ENCODE measurements at places on chromosomes 7 and 10. TPM values are rescaled to one million over a fixed set of nuclear protein-coding genes. Genes with fewer than 3 reads are reported as not detected.

GRCh38 chr7:80428161-80429054 lies 83.5 kb downstream of the GNAT3 start:
- no peaks in the 10 kb centered on the region for H3K4me1 ChIP-seq
- no peaks in the 10 kb centered on the region for H3K36me3 ChIP-seq
- H3K27me3 ChIP-seq, result no peaks in the 10 kb centered on the region
- no peak for DNase-seq

GRCh38 chr10:110544958-110545537 lies 22.4 kb upstream of the SMC3 start:
- DNase-seq, result no peak
- no peaks in the 10 kb centered on the region for H3K36me3 ChIP-seq
- H3K27me3 ChIP-seq, result peaks cover 4% of the 10 kb centered on the region
- H3K27ac ChIP-seq, result no peak overlapping the region

DNA sequence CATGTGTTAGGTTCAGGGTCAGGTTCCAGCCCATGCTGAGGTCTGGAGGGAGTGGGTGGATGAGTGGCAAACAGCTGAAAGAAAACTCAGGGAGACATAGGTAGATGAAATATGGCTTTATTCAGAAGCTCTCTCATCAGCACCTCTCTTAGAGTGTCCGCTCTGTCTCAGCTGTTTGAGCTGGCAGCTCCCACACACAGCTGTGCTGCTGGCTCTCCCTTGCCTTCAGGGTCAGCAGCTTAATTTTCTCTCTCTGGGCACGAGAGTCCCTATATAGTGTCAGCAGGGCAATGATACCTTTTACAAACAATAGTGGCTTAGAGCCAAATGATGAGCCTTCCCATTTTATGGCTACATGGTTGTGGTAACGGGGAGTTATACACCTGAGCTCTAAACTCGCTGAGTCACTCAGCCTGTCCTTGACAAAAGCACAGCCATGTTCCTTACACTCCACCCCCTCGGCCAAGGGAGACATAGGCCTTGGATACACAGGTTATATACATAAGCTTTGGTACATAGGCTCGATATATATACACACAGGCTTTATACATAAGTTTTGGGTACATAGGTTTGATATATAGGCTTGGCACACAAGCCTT lies 10.4 kb downstream of the RNF133 start:
- no peaks in the 10 kb centered on the region for H3K36me3 ChIP-seq
- no peak for DNase-seq
- H3K27me3 ChIP-seq, result no peaks in the 10 kb centered on the region
- no peak overlapping the region for H3K27ac ChIP-seq
- H3K4me3 ChIP-seq, result no peak overlapping the region

DNA sequence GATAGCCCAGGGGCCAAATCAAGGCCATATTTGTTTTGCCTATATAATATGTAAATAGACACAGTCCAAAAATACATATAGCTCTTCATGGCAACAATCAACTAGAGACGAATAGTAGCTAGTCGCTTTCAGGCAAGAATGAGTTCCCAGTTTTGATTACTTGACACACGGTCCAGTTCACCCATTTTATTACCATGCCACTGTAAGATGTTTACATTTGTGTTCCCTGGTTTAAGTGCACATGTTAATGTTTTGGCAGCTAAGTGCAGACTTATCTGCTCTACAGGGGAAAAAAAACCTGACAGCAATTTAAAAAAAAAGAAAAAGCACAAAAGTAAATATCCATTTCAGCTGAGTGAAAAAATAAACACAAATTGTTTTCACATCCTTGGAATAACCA lies 213.1 kb downstream of the TPK1 start:
- no peaks in the 10 kb centered on the region for H3K4me1 ChIP-seq
- H3K36me3 ChIP-seq, result no peaks in the 10 kb centered on the region
- H3K4me3 ChIP-seq, result no peak overlapping the region

GRCh38 chr10:79285315-79286197 lies 61.7 kb upstream of the PPIF start:
- peaks cover 50% of the 10 kb centered on the region for H3K36me3 ChIP-seq
- H3K27me3 ChIP-seq, result no peaks in the 10 kb centered on the region
- peaks cover 9% of the 10 kb centered on the region for H3K4me1 ChIP-seq
- H3K4me3 ChIP-seq, result peak overlapping the region; percentile 6

The EMX2 gene
- total RNA-seq, result not detected
